ENCODE measurements at places on chromosomes 13 and 19.
A peak's percentile ranks its signal among the peaks of the same experiment; 100 is the strongest.

- DNase-seq, result no peak
These were observed 21.0 kb upstream of the HOMER3 start for GRCh38 chr19:18961767-18962620.

GRCh38 chr19:56491399-56491798 is 14.3 kb upstream of the ZNF667 start:
- no peak for DNase-seq

DNA sequence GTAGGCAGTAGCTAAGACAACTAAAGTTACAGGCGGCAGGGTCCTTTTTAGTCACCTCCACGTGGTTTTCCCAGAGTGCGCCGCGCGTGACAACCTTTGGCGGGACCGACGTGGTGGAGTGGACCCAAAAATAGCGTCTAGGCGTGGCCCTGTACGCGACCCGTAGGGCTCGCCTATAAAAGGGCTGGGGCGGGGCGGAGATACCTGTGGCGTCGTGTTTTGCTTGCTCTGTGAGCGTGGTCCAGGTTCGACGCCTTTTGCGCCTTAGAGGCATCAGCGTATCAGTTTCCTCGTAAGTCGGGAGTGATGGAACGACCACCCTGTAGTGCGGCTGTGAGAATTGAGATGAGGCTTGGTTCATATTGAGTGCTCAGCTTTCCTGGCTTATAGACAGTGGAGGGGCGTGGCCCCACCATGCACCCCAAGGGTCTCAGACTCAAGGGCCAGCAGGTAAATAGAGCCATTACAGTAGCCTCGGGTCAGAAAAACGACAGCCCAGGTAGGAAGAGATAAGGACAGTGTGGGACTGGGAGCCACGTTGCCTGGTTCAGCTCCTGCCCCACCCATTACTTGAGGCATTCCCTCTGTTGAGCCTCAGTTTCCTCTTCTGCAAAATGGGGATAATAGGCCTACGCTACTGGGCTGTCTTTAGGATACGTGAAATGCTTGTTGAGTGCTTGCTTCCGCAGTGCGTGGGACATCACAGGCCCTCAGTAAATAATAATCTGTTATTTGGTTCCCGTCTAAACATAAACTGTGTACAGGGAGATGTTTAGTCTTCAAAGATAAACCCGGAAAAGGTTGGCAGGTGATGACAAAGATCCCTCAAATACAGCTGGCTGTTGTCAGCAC is 693 bp upstream of the TMED1 start:
- DNase-seq, result peak; percentile 90

DNA sequence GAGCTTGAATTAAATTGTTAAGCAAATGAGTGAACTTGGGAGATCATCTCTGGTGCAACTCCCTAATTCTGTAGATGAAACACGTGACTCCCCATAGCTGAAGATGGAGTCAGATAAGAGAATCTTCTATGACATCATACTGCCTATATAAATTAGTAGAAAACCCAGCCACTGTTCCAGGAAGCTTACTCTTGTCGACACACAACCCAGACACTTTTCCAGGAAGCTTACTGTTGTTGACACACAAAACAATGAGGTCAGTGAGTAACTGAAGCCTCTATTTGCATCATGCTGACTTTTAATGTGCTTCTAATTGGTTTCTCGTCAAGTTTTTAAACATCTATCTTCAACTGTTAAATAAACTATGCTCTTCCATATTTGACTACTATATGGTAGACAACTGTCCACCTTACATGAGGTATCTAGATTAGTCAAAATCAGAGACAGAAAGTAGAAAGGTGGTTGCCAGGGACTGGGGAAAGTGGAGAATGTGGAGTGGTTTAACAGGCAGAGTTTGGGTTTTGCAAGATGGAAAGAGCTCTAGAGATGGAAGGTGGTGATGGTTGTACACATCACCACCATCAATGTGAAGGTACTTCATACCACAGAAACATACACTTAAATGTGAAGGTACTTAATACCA is 168.2 kb downstream of the FGF14 start:
- DNase-seq, result no peak

- no peak for DNase-seq
These were observed 4.2 kb upstream of the JSRP1 start for GRCh38 chr19:2260341-2260805.

GRCh38 chr19:22545751-22546150 is 88.4 kb upstream of the ZNF492 start:
- no peak for DNase-seq

DNA sequence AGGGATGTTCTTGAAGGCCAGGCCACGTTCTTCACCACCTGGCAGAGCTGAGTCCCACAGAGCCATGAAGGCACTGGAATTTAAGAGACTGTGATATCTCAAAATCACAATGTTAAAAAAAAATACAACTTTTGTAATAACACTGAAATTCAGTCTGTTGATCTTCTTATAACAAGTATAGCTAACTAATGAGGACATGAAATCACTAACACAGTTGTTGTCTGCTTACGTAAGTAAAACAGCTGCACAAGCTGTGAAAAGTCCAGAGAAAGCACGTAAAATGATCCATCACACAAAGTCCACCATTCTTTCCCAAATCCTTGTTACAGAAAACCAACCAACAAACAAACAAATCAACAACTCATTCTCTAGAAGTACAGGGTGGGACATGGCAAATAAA is 32.9 kb downstream of the FLT3 start:
- no peak for DNase-seq

GRCh38 chr13:22468045-22468444 is 712.7 kb upstream of the SGCG start:
- no peak for DNase-seq

- DNase-seq, result no peak
These were observed 1.0 kb downstream of the SMIM24 start for GRCh38 chr19:3479177-3479833.

- peak; percentile 93 for DNase-seq
These were observed 44.0 kb upstream of the GAS6 start for GRCh38 chr13:113907635-113908617.

- peak; percentile 80 for DNase-seq
These were observed 187.9 kb downstream of the KATNAL1 start for GRCh38 chr13:30119476-30119875.

- no peak for DNase-seq
These were observed 118.5 kb downstream of the SOX1 start for GRCh38 chr13:112185466-112185865.

DNA sequence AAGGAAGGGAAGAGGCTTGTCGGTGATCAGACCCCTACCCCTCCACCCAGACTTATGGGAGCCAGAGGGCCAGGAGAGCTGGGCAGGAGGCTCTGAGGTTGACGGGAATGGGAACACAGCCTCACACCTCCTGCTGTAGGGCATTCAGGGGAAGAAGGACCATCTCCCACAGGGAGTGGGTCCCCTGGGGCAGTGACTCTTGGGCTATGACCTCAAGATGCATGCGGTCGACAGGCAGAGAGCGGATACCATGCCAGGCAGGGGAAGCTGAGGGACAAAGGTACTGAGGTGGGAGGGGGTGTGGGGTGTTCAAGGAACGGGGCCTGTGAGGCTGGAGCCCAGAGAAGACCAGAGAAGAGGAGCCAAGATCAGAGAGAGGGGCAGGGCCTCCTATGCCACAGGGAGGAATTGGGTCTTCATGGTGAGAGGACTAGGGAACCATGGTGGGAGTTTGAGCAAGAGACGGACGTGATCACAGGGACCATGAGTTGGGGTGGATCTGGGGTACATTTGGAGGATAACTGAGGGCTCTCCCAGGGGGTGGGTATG is 4.6 kb upstream of the TCF3 start:
- DNase-seq, result no peak

- no peak for DNase-seq
These were observed 1098.5 kb downstream of the EFNB2 start for GRCh38 chr13:105436943-105437342.

GRCh38 chr13:30143666-30144400 is 163.5 kb downstream of the KATNAL1 start:
- peak; percentile 46 for DNase-seq

DNA sequence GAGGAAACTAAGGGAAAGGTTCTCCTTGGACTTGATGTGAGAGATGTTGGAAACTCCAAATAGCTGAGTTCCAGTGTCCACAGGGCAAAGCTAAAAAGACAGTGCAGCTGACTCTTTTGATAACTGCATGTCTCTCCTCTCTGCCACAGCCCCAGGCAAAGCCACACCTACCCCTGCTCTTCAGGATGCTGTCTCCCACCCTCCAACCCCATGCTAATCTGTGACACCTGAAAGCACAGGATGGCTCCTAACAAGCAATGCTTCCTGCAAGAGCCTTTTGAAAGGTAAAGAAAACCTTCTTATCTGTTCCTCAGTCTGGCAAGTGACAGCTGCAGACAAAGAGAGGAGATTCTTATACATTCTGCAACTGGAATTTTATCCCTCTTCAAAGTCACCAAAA is 14.5 kb downstream of the SLC46A3 start:
- no peak for DNase-seq

DNA sequence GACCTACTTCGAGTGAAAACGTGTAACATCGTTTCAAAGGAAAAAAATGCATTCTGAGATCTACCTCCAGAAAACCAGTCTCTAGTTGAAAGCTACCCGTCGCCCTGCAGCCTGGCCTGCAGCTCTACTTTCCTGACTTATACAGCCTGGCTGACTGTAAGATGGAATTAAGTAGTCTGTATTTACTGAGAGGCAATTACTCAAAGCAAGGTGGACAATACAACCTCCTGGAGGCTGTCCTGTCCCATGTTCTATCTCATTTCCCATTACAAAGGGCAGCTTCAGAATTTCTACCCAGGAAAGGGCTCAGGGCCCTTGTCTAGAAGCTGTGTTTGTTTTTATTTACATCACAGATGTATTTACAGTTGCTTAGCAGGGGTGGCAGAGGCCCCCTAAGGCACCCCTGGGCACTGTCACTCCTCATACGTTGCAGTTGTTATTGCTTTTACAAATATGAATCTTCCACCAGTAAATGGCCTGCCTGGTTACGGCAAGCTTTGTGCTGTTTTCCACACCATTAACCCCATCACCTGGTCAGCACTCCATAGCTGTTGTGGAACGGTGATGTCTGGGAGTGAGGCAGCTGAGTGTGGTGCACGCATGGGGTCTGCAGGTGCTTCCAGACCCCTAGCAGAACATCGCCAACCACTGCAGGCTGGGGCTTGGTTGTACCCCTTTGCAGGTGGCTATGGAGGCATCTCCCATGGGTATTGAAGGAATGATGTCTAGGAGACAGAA is 46.3 kb upstream of the MTIF3 start:
- no peak for DNase-seq

DNA sequence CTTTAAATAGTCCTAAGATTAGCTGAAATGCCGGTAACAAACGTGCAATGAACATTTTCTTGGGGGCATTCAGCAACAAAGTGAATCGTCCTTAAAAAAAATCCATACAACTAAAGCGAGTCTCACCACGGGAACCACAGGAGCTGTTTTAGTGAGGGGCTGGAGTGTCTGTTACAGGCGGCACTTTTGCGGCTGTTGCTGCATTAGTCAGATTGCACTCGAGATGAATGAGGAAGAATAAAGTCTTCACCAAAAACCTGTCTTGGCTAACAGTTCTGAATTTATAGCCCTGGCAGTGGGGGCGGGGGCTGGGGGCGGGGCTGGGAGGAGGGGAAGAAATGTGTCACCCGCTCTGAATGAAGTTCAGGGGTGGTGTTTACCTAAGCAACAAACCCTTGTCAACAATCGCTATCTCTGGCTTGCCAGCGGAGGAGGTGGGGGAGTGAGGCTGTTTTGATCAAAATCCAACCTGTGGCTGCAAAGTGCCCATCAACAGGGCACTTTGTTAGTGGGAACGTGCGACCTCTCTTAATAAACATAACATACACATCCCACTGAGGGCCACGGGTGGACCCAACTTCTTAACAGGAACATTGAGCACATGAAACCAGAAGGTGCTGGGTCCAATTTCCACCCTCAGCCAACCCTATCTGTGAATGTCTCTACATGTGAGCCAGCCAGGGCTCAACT is 44.5 kb downstream of the RFX2 start:
- peak; percentile 47 for DNase-seq

GRCh38 chr13:98827449-98827848 is 75.0 kb upstream of the SLC15A1 start:
- no peak for DNase-seq

DNA sequence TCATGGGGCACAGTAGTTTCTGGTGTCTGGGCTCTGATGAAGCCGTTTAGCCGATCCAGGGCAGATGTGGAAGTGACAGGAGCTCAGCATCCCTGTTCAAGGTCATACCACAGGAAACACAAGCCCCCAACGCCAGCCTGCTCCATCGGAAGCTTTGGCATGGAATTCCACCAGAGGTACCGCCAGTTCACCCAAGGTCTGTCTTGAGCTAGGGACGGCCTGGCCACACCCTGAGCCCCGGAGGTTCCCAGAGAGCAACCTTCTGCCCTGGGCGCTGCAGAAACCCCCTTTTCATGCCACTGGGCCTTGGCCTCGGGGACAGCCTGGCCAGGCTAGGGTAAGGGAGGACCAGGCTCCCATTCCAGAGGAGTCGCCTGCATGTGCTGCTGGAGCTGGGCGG is 39.4 kb upstream of the TPM4 start:
- DNase-seq, result no peak

DNA sequence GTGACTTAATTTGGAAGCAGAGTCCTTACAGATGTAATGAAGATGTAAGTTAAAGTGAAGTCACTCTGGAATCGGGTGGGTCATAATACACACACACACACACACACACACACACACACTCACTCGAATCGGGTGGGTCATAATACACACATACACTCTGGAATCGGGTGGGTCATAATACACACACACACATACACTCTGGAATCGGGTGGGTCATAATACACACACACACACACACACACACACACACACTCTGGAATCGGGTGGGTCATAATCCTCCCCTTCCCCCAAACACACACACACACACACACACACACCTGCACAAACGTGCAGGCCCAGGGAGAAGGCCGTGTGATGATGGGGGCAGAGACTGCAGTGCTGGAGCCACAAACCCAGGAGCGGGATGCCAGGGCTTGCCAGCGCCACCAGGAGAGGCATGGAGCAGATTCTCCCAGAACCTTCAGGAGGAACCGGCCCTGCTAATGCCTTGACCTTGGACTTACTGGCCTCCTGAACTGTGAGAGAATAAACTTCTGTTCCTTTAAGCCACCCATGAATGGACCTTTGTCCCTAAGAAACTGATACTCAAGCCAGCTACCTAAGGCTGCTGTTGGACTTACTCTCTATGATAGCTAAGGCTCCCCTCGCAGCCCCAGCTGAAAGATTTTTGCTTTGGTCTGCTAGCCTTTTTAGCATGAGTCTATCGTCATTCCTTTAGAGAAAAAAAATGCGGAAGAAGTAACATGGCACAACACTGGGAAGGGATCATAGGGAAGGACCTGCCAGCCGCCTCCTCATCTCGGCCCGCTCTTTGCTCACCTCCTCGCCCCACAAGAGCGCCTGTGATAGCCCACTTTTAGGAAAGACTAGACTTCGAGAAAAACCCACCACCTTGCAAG is 136.2 kb upstream of the RNF113B start:
- no peak for DNase-seq

DNA sequence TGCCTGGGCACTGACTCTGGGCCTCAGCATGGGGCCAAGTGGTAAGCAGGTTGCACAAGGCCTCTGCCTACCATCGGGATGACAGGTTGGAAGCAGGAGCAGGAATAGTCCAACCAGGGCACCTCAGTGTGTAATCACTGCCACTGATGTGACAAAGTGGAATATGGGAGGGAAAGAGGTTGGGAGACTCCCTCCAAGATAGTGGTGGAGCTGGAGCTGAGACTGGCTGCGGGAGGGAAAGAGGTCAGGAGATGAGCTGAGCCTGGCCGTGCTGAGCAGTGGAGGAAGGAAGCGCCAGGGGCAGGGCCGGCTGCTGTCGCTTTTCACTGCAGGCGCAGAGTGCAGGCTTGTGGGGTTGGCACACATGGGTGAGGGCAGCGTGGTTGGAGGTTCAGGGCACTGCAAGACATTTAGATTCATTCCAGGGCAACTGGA is 6.8 kb downstream of the UPF3A start:
- DNase-seq, result no peak

Data from foreskin keratinocyte (primary cell).